Stimulated activated CD4-positive, alpha-beta T cell treated with anti-CD3 and anti-CD28 coated beads, TNF-alpha, amount 100 ng/mL, for 1 hour (primary cell): ENCODE measurements at places on chromosomes 2 and 18.

- no peak for DNase-seq
Measured at GRCh38 chr2:236922061-236922460, 163.6 kb upstream of the COPS8 start.

DNA sequence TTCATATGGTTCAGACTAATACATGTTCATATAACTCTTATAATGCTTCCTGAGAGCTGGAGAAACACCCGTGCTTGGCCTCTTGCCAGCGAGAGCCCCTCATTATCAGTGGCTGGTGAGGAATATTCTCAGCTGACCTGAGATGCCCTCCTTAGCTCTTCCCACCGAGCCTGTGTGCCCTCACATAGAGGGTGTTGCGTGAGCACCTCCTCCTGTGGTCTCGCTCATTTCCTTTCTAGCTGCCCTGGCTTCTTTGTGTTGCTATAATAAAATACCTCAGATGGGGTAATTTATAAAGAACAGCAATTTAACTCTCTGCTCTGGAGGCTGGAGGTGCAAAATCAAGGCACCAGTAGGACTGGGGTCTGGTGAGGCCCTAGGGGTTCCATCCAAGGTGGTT lies 80.5 kb upstream of the ALKAL2 start:
- no peak for DNase-seq

GRCh38 chr2:159737292-159737916 lies 25.1 kb downstream of the MARCHF7 start:
- no peak for DNase-seq

- no peak for DNase-seq
Measured at GRCh38 chr2:124241-124880, 78.1 kb upstream of the FAM110C start.

GRCh38 chr2:183349091-183349490 lies 224.8 kb downstream of the NUP35 start:
- no peak for DNase-seq

- no peak for DNase-seq
Measured at GRCh38 chr2:133532919-133533318, 35.3 kb downstream of the NCKAP5 start.

DNA sequence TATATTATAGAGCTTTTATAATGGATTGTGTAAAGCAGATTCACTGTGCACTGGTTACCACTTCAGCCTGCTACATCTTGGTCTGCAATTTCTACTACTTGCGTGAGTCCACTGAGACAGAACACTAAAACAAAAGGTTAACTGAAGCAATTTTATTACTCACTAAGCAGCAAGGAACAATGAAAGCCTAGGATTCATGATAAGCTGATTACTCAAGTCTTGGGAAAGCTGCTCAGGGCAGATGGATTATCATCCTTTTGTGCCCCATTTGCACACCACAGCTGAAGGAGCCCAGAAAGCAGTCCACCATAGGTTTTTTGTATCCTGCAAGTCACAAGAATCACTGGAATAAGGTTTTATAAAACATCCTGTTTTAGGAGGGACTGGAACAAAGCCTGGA lies 1215.2 kb upstream of the TMEFF2 start:
- no peak for DNase-seq
